ENCODE measurements at places on chromosomes 7 and 10.
A peak's percentile ranks its signal among the peaks of the same experiment; 100 is the strongest.

GRCh38 chr7:25855854-25856782, 295.9 kb upstream of the NFE2L3 start:
- DNase-seq = no peak

DNA sequence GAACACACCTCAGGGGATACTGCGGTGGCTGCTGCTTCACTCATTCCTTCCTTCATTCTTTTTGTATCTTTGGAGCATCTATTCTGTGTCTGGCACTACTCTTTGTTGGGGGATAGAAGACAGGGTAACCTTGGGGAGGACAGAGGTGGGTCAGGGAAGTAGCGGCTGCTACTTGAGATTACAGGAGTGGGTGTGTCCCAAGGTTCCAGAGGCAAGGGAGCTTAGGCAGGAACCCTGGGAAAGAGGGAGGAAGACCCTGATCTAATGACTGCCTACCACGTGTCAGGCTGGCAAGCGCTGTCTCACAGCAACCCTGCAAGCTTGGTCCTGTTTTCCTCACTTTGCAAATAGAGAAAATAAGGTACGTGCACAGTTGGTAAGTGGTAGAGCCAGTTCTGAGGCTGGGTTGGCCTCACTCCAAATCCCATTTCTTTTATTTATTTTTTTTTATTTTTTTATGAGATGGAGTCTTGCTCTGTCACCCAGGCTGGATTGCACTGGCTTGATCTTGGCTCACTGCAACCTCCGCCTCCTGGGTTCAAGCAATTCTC, 985.9 kb upstream of the ZNF722 start:
- DNase-seq = no peak

GRCh38 chr10:63264617-63265221, 131.6 kb downstream of the NRBF2 start:
- DNase-seq = no peak

- no peak for DNase-seq
Observed at GRCh38 chr10:76072384-76072783, 641.0 kb downstream of the LRMDA start.

DNA sequence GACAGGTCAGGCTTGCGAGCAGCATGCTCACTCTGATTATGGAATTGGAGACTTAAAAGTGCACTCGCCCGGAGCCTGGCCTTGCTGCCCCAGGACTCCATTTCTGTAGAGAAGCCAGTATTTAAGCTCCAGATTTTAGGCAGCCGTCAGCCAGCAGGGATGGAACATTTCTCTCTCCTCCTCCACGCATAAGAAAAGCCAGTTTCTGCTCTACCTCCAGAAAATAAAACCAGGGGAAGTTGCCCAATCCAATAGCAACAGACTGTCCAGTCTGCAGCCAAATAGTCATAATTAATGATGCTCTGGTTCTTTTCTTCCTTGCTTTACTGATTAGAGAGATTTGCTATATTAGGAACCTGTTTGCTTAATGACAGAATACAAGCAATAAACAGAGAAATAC, 203.2 kb downstream of the GFRA1 start:
- no peak for DNase-seq

GRCh38 chr10:110207805-110208613, 604 bp downstream of the MXI1 start:
- peak; percentile 67 for DNase-seq

DNA sequence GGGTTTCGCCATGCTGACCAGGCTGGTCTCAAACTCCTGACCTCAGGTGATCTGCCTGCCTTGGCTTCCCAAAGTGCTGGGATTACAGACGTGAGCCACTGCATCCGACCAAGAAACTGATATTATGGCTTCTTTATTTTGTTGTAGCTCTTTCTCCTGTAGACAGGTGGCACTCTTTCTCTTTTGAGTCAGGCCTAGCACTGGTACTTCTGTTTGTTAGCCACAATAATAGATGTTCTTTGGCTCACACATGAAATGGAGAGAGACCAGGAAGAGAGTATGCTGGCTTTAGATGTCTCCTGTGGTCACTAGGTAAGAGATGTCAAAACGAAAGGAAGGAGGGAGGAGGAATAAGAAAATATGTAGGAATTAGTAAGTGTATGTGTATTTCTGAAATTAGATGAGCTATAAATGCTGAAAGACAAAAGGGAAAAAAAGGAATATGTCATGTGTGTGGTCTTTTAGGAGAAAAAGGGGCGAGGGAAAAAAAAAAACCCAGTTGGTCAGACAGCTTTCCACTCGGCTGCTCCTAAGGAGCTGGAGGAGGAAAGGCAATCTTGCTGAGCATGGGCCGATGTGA, 78.7 kb downstream of the CLEC2L start:
- peak; percentile 47 for DNase-seq

DNA sequence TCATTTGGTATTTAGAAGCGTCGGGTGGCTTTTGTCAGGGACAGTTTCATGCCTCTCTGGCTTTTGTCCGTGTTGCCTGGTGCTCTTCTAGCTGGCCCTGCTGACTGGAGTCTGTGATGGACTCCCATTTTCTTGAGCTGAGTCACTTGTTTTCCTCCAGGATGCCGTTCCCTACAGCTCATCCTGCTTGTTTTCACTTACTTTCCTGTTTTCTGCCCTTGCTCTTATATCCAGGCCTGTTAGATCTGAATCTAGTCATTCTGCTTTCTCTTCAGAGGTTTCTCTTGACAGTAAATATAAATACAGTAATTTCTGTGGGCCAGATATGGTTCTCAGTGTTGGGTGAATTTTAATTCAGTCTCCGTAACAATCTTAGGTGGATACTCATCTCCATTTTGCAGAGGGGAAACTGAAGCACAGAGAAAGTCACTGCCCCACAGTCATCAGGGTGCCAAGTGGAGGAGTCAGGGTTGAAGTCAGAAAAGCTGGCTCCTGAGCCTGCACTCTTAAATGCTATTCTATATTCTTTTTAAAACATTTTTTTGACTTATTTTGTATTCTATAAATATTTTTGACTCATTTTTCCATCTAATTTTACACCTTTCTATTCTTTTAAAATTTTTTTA, 85.4 kb downstream of the CCNY start:
- DNase-seq = no peak

DNA sequence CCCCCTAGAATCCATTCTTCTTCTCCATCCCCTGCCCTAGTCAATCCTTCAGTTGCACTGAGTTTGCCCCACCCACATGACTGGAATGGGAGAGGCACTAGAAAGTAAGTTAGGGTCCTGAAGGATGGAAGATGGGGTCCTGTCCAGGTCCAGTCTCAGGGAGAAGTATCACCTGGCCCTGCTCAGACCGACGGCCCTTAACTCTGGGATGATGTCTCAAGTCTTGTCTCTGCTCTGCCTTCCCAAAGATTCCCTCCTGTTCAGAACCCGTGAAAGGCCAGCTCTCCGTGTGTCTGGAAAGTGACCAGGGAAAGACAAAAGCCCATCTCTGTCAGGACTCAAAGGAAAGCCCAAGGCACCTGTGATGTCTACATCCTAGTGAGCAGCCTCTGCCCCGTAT, 88.8 kb downstream of the OAT start:
- no peak for DNase-seq

GRCh38 chr10:97843281-97843671, 6.4 kb upstream of the GOLGA7B start:
- DNase-seq = peak; percentile 39

- DNase-seq = no peak
Observed at GRCh38 chr7:157486007-157486755, 149.4 kb downstream of the DNAJB6 start.

DNA sequence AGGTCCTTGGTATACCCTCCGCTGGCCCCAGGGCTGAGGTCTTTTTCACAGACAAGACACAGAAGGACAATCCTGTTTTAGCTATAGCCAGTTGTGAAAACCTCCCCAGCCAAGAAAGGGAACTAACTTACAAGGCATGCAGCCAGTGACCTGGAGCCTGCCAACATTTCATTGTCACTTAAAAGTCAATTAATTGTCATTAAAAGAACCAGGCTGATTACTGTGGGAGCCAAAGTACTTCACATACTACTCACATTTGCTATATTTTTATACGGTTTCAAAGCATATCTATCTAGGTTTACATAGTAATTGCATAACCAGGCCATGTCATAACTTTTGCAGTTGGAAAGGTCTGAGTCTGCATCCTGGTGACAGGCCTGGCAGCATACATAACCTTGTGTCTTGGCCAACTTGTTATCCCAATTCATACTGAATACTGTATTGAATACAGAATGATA, 31.1 kb downstream of the NRBF2 start:
- DNase-seq = no peak

DNA sequence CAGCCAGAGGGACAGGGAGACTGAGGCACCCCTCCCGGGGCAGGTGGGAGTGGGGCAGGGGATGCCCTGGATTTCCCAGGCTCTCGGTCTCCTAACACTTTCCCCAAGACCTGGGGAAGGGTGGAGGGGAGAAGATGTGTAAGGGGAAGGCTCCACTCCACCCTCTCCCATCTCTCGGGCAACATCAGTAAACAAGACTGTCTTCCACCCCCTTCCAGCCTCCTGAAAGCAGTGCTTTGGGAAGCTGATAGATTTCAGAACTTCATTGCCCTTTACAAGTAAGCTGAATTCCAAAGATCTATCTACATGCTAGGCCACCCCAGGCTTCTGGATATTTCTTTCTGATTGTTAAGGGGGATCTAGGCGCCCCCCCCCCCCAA, 3.7 kb downstream of the FLNC start:
- no peak for DNase-seq

- peak; percentile 95 for DNase-seq
Observed at GRCh38 chr7:114930829-114931655, 9.1 kb downstream of the MDFIC start.

- no peak for DNase-seq
Observed at GRCh38 chr7:14888962-14889361, 13.6 kb downstream of the DGKB start.

DNA sequence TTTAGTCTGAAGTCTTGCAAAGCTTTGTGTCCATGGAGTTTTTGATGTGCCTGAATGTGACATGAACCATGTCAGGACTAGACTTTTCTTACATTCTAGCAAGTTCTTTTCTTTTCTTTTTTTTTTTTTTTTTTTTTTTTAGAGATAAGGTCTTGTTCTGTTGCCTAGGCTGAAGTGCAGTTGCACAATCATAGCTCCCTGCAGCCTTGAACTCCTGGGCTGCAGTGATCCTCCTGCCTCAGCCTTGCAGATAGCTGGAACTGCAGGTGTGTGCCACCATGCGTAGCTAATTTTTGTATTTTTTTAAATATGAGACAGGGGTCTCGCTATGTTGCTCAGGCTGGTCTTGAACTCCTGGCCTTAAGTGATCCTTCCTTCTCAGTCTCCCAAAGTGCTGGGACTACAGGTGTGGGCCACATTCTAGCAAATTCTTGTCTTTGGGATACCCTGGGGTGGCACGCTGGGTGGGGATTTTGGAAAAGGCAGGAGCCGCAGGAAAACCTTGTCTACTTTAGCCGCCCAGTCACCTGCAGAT, 152.8 kb downstream of the SVIL start:
- no peak for DNase-seq

DNA sequence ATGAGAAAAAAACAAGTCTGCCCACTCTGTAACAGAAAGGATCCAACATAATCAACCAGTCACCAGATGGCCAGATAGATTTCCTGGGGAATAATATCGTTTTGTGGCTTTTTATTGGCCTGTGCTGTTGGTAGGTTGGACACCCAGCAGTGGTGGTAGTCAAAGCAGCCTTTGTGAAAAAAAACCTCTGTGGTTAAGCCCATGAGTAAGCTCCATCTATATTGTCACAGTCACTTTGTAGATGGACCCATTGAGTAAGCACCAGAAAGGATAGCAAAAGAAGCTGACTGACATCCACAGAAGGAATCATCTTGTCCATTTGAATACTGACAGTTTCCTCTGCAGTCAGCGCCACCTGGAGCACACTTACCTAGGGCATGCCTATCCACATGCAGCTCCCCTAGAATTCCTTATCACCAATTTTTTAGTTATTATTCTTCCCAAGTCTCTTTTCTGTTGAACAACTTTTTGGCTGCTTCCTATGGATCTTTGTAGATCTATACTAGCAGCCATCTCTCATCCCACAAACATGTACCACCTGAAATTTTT, 96.9 kb downstream of the IQUB start:
- DNase-seq = no peak
